ENCODE measurements at places on chromosomes 12 and 14.

GRCh38 chr14:99660794-99661193, 15.9 kb downstream of the HHIPL1 start:
- no peak overlapping the region for H3K27ac ChIP-seq
- peaks cover 14% of the 10 kb centered on the region for H3K27me3 ChIP-seq
- peaks cover 13% of the 10 kb centered on the region for H3K36me3 ChIP-seq
- DNase-seq, result no peak
- H3K4me3 ChIP-seq, result no peak overlapping the region

DNA sequence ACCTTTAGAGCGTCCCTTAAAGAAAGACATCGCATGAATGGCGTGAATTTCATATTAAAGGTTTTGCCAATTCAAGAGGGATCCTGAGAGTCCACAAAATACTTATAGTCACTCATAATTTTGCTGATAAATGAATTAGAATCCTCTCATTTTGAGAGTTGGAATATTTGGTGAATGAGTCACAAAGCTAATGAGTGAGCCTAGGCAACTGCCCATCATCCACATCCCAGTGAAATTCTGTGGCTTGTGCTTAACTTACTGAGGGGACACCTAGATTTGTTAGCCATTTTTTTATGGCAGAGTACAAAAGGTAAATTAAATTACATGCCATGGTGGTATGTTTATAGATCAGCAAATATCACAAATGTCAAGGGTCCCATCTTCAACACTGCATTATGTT, 12.7 kb upstream of the NOXRED1 start:
- no peaks in the 10 kb centered on the region for H3K4me1 ChIP-seq
- peaks cover 23% of the 10 kb centered on the region for H3K36me3 ChIP-seq
- H3K27ac ChIP-seq, result no peak overlapping the region
- DNase-seq, result no peak
- no peaks in the 10 kb centered on the region for H3K27me3 ChIP-seq
- H3K4me3 ChIP-seq, result no peak overlapping the region

DNA sequence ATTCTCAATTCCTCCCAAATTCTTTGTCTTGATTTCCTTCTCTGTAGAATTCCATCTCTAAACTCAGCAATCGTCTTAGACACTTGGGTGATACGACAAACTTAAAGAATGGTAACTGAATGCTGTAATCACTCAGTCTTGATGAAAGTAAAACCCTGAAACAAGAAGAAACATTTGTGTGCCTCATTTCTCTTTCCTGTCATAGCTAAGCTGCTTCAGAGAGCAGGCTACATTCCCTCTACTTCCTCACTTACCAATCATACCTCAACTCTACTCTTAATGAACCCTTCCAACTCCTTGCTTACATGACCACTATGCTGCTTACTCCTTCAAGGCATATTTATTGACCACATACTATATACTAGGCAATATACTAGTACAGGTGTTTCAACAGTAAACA, 8.3 kb downstream of the MAP4K5 start:
- H3K27ac ChIP-seq, result no peak overlapping the region
- no peak overlapping the region for H3K4me3 ChIP-seq
- H3K27me3 ChIP-seq, result no peaks in the 10 kb centered on the region
- peaks cover 4% of the 10 kb centered on the region for H3K4me1 ChIP-seq

- no peaks in the 10 kb centered on the region for H3K27me3 ChIP-seq
- no peak overlapping the region for H3K4me3 ChIP-seq
- H3K27ac ChIP-seq, result no peak overlapping the region
- no peak for DNase-seq
- H3K36me3 ChIP-seq, result no peaks in the 10 kb centered on the region
Measured at GRCh38 chr12:99055299-99055698, 410.2 kb downstream of the APAF1 start.

DNA sequence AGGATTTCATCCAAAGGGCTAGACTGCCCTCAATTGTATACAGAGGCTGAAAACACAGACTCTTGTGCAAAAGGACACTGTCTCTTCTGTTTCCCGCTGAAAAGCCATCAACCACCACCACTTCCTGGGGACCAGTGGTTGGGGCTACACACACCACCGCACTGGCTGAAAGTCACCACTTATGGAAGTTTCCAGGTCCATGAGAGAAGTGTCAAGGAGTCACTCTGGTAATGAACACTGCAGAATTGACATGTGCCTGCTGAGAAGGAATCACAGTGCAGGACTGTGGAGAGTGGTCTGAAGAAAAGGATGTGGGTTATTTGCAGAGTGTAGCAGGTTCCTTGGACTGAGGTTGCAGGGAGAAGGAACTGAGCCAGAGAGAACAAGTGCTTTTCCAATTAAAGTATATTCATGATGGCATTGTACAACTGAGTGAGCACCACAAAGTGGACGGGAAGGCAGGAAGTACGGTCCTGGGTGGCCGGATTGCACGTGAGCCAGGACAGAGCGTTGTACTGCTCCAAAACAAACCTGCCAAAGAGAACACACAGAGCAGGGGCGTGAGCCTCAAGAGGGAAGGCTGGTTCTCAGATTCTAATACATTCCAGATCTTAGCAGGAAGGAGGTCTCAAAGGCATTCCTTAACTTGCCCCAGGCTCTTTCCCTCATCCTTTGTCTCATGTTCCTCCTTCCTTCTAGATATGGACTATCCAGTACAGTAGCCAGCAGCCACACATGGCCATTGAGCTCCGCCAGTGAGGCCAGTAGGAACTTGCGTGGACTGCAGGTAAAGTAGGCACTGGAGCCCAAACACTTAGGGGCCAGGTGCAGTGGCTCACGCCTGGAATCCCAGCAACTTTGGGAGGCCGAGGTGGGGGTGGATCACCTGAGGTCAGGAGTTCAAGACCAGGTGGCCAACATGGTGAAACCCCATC, 316.4 kb downstream of the MED13L start:
- H3K27ac ChIP-seq, result no peak overlapping the region
- no peak overlapping the region for H3K4me3 ChIP-seq
- no peaks in the 10 kb centered on the region for H3K4me1 ChIP-seq
- no peak for DNase-seq

DNA sequence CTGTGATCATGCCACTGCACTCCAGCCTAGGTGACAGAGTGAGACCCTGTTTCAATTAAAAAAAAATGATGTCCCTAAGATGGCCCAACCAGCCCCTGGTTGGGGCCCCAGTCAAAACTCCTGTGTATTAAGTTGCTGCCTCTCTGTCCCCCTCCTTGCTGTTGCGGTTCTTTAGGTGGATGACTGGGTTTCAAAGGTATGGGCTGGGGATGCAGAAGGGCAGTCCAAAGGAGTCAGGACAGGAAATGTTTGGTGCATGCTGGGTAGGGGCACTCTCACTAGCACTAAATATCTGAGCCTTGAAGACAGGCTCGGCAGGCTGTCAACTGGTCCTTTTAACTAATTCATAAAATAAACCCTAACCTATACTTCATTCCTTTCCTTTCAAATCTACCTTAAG, 12.0 kb upstream of the PIP4K2C start:
- no peaks in the 10 kb centered on the region for H3K27me3 ChIP-seq
- no peak overlapping the region for H3K27ac ChIP-seq
- no peaks in the 10 kb centered on the region for H3K4me1 ChIP-seq
- peaks cover 71% of the 10 kb centered on the region for H3K36me3 ChIP-seq
- DNase-seq, result no peak
- H3K4me3 ChIP-seq, result no peak overlapping the region

DNA sequence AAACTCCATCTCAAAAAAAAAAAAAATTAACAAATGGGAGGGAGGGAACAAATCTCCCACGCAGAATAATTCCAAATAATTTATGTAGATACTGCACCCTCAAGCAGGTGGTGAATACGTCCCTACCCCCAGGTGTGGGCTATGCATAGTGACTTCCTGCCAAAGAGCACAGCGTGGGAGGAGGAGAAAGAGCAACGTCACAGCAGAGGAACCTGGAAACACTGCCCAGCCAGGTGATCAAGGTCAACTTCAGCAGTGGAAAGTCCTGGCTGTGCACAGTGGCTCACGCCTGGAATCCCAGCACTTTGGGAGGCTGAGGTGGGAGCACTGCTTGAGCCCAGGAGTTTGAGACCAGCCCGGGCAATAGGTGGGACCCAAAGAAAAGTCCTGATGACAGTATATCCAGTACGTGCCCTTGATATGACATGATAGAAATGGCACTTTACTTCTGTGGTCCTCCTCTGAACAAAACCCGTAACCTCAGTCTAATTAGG, 9.5 kb downstream of the CINP start:
- no peak for DNase-seq
- H3K36me3 ChIP-seq, result peaks cover 65% of the 10 kb centered on the region
- no peak overlapping the region for H3K27ac ChIP-seq
- H3K27me3 ChIP-seq, result no peaks in the 10 kb centered on the region
- no peaks in the 10 kb centered on the region for H3K4me1 ChIP-seq
- no peak overlapping the region for H3K4me3 ChIP-seq

GRCh38 chr14:24071144-24071697, at the start of gene CPNE6:
Gene CPNE6, plus strand, starts transcription at chr14:24071562. Its CDS starts 1,375 bp downstream, at chr14:24072937.
- H3K27ac ChIP-seq, result no peak within 1 kb of the TSS
- peaks cover 40% of the 10 kb centered on the region for H3K4me1 ChIP-seq
- H3K36me3 ChIP-seq, result peaks cover 27% of the 10 kb centered on the region
- H3K27me3 ChIP-seq, result no peaks in the 10 kb centered on the region
- DNase-seq, result no peak
- no peak within 1 kb of the TSS for H3K4me3 ChIP-seq

GRCh38 chr12:90216815-90217214, 508.2 kb upstream of the ATP2B1 start:
- H3K4me1 ChIP-seq, result no peaks in the 10 kb centered on the region
- no peaks in the 10 kb centered on the region for H3K36me3 ChIP-seq
- no peak for DNase-seq
- no peaks in the 10 kb centered on the region for H3K27me3 ChIP-seq

GRCh38 chr14:37585101-37585511, 9.9 kb downstream of the FOXA1 start:
- peaks cover 29% of the 10 kb centered on the region for H3K4me1 ChIP-seq
- no peak for DNase-seq
- H3K27me3 ChIP-seq, result peaks cover 84% of the 10 kb centered on the region
- H3K27ac ChIP-seq, result no peak overlapping the region
- no peaks in the 10 kb centered on the region for H3K36me3 ChIP-seq

- H3K27ac ChIP-seq, result no peak overlapping the region
- no peaks in the 10 kb centered on the region for H3K27me3 ChIP-seq
- no peak for DNase-seq
- H3K4me1 ChIP-seq, result no peaks in the 10 kb centered on the region
- no peaks in the 10 kb centered on the region for H3K36me3 ChIP-seq
- no peak overlapping the region for H3K4me3 ChIP-seq
Measured at GRCh38 chr12:13165617-13166041, 30.9 kb upstream of the EMP1 start.

DNA sequence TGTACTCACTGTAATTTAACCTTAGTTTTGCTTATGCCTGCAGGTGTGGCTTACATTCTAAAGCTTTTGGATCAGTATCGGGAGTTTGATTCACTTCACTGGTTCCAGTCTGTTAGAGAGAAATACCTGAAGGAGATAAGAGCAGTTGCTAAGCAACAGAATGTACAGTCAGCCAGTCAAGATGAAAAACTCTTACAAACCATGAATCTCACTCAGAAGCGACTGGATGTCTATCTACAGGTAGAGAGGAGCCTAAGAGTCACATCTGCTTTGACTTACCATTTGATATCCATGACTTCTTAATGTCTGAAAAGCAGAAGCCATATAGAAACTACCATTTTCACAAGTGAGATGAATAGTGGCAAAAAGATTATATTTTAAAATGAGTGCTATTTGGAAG, 56.5 kb downstream of the WASHC4 start:
- H3K4me1 ChIP-seq, result no peaks in the 10 kb centered on the region
- no peak overlapping the region for H3K27ac ChIP-seq
- H3K36me3 ChIP-seq, result peaks cover 7% of the 10 kb centered on the region
- DNase-seq, result no peak

GRCh38 chr12:6772331-6772695, at the start of gene LAG3:
Gene LAG3, plus strand, starts transcription at chr12:6772520. Its CDS starts 333 bp downstream, at chr12:6772853.
- H3K4me3 ChIP-seq, result no peak within 1 kb of the TSS
- H3K36me3 ChIP-seq, result peaks cover 60% of the 10 kb centered on the region
- no peak within 1 kb of the TSS for H3K27ac ChIP-seq

GRCh38 chr12:11688831-11689230, 39.4 kb downstream of the ETV6 start:
- H3K4me1 ChIP-seq, result no peaks in the 10 kb centered on the region
- no peak overlapping the region for H3K4me3 ChIP-seq
- no peaks in the 10 kb centered on the region for H3K36me3 ChIP-seq

DNA sequence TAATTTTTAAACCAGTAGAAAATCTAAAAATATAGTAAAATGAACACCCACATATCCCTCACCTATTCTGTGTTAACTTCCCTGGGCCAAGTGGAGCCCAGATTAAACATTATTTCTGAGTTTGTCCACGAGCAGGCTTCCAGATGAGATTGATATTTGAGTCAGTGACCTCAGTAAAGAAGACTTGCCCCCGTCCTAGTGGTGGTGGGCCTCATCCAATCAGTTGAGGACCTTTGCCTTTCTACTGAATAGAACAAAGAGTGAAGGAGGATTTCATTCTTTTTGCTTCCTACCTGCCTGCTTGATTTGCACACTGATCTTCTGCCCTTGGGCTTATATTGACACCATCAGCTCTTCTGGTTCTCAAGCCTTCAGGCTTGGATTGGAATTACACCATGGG, 174.7 kb upstream of the PLEKHG7 start:
- no peak for DNase-seq
- no peak overlapping the region for H3K27ac ChIP-seq
- H3K4me1 ChIP-seq, result no peaks in the 10 kb centered on the region
- H3K4me3 ChIP-seq, result no peak overlapping the region
- H3K36me3 ChIP-seq, result no peaks in the 10 kb centered on the region

DNA sequence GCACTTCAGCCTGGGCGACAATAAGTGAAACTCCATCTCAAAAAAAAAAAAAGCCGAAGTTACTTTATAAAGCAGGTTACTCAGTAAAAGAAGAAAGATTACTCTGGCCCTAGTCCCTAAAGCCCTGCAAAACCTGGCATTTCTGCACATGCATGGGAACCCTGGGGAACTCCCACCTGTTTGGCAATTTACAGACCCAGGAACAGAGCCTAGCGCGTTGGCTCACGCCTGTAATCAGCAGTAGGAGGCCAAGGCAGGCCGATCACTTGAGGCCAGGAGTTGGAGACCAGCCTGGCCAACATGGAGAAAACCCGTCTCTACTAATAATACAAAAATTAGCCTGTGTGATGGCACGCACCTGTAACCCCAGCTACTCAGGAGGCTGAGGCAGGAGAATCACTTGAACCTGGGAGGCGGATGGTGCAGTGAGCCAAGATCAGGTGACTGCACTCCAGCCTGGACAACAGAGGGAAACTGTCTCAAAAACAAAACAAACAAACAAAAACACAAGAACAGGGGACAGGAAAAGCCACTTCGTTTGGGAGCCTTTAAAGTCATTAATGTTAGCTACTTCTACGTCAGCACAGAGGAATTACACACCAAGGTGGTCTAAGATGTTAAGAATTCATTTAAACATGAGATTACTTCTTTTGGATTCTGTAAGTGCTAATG, 34.1 kb upstream of the SPTSSA start:
- no peaks in the 10 kb centered on the region for H3K27me3 ChIP-seq
- peak; percentile 7 for DNase-seq
- no peak overlapping the region for H3K4me3 ChIP-seq
- H3K4me1 ChIP-seq, result peaks cover 13% of the 10 kb centered on the region

- H3K4me3 ChIP-seq, result no peak overlapping the region
- no peaks in the 10 kb centered on the region for H3K4me1 ChIP-seq
- no peaks in the 10 kb centered on the region for H3K36me3 ChIP-seq
- H3K27ac ChIP-seq, result no peak overlapping the region
- DNase-seq, result no peak
- no peaks in the 10 kb centered on the region for H3K27me3 ChIP-seq
Measured at GRCh38 chr12:63302941-63303536, 152.0 kb upstream of the AVPR1A start.
